HS-5 (cell line): ENCODE measurements at places on chromosomes 6 and 20.

DNA sequence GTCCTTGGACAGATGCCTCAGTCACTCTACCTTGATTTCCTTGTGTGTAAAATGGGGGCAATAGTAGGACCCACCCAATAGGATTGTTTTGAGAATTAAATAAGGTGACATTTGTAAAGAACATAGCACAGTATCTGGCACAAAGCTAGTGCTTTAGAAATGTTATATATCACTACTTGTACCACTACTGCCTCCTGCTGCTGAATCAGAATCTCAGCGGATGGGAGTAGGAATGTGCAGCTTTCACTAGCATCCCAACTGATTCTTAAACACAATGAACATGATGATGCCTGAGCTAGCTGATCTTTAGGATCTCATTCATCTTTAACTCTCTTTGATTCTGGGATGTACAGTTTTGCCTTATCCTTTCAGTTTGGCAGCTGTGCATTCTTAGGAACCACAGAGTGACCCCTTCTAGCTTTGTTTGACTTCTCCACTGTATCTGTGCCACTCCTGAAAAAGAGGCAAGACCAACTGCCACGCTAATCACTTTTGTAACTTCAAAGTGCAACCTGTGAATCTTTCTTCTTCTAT is 7.2 kb downstream of the PBOV1 start:
- DNase-seq: no peak

DNA sequence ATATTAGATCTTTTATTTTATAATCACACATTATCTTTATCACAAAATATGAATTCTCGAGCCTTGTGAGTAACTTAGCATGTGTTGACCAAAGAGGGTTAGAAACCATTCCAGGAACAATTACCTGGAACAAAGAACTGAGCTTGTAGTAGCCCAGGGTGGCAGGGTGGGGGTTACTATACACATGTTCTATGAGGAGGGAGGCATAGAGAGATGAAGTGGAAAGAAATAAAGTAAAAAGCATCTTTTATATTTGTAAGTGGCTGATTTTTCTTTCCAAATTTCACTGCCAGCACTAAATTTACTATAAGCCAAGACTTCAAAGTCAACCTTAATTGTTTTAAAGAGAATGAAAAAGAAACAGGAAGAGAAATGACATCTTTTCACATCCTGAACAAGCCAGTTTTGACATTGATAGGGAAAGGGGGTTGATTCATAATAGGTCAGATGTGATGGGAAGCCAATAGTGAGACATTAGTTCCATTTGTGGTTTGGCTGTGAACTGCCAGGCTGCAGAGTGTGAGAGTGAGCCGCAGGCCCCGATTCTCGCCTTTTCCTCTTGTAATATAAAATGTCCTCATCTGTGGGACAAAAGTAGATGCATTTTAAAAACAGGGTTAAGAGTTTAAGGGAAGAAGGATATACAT is 52.7 kb upstream of the MYB start:
- no peak for DNase-seq

GRCh38 chr6:166955865-166956443 is 396 bp downstream of the RNASET2 start:
- DNase-seq: no peak

DNA sequence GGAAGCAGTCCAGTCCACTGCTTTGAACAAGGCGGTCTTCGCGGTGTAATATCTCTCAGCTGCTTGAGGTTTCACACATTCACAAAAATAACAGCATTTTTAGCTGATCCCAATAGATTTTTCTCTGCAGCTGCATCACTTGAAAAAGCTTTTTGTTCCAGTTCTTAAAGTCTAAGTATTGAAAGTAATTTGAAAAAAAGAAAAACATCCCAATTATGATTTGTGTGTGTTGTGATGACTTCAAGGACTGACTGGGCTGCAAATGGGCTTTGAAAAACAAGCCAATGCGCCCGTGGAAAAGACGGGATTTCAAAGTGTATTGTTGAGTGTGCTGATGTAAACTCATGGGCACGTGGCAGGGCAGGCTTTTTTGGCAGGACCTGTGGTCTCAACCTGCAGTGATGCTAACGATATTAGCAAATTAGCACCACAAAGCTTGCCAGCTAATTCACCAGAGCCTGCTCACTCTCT is 151.1 kb downstream of the TMEM242 start:
- no peak for DNase-seq

DNA sequence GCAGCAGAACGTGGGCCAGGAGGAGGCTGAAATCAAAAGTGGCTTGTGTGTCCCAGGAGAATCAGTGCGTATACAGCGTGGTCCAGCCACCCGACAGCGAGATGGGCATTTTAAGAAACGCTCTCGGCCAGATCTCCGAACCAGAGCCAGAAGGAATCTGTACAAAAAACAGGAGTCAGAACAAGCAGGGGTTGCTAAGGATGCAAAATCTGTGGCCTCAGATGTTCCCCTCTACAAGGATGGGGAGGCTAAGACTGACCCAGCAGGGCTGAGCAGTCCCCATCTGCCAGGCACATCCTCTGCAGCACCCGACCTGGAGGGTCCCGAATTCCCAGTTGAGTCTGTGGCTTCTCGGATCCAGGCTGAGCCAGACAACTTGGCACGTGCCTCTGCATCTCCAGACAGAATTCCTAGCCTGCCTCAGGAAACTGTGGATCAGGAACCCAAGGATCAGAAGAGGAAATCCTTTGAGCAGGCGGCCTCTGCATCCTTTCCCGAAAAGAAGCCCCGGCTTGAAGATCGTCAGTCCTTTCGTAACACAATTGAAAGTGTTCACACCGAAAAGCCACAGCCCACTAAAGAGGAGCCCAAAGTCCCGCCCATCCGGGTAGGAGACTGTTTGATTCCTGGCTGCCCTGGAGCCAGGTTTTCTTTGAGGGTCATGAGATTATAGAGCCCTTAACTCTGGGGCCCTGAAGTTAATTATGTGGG is 75.3 kb downstream of the ASXL1 start:
- DNase-seq: no peak

GRCh38 chr6:90428514-90428913 is 131.9 kb upstream of the BACH2 start:
- no peak for DNase-seq

DNA sequence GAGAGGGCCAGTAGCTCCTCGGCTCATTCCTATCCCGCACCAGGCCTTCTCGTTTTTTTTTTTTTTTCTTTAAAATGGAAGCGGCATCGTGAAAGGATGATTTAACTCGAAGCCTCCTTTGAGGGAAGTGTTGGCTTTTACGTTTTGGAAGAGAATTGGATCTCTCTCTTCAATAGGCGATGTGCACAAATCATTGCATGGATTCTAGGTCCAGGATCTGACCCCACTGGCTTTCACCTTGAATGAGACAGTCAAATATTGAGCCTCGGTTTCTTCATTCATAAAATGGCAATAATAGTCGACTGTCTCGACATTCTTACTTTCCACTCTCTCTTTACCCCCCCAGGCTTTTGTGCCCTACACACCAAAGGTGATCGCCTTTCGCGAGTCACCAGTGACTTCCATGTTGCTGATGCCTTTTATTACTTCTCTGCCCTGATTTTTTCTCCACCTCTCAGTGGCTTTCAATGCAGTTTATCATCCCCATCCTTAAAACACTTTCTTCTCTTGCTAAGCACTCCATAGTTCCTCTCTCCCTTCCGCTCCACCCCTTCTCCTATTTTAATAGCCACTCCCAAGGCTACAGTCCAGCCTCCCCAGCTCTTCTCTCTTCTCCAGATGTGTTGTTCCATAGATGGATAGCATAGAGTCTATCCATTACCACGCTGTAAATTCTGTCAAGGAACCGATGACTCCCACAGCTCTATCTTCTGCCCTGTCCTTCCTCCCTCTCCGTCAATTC is 473 bp upstream of the DTNBP1 start:
- DNase-seq: no peak

- DNase-seq: no peak
Observed at GRCh38 chr6:159746759-159747158, 15.1 kb upstream of the ACAT2 start.

DNA sequence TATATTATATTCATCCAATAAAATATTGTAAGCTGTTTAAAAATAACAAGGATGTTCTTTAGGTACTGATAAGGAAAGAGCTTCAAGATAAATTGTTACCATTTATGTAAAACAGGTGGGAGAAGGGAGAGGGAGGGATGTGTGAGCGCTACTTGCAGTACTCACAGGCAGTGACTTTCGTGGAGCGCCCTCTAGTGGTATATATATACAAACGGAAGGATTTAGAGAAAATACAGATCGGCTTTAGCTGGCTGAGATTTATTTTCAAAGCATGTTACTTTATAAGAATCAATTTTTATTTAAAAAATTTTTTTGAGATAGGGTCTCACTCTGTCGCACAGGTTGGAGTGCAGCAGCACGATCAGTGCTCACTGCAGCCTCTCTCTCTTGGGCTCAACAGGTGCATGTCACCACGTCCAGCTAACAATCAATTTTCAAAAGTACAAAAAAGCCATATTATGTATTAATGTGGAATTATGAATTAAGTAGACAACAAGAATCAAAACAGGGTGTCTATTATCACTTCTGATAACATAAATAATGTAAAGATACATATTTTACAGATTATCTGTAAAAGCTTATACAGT is 3.3 kb upstream of the MOG start:
- DNase-seq: no peak

DNA sequence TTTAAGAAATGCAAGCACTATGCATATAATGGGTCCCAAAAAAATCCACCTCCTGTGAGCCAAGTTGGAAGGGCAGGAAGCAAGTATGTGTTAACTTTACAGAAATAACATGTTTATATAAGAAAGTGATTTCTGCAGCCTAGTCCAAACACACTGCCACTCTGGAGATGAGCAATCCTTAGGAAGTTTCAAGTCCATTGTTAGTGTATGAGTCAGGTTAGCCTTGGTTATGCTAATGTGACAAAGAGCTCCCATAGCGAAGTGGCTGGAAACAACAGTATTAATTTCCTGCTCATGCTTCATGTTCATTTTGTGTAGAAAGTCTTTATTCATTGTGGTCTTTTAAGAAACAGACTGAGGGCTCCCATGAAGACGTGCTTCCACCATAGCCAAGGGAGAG is 121.4 kb downstream of the TBXT start:
- DNase-seq: no peak

- DNase-seq: no peak
Observed at GRCh38 chr6:26459023-26459810, 1.5 kb downstream of the BTN2A1 start.

DNA sequence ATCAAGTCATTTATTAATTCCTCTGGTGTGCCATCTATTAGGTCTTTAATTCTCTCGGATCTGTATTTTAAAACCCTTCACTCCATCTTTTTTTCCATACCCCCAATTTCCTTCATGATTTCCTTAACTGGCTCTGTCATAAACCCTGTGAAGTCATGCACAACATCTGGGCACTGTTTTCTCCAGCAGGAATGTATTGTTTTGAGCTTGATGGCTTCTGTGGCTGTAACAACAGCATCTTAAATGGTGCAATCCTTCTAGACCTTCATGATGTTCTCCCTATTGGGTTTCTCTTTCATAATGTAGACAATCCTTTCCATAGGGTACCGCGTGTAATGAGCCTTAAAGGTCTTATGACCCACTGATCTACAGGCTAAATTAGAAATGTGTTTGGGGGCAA is 29.0 kb downstream of the CDK19 start:
- DNase-seq: no peak

- no peak for DNase-seq
Observed at GRCh38 chr20:31473331-31474096, 1.4 kb downstream of the DEFB124 start.

GRCh38 chr6:30463242-30463641 is 26.1 kb upstream of the HLA-E start:
- no peak for DNase-seq

- DNase-seq: no peak
Observed at GRCh38 chr20:58102261-58102660, 126.2 kb downstream of the ANKRD60 start.

DNA sequence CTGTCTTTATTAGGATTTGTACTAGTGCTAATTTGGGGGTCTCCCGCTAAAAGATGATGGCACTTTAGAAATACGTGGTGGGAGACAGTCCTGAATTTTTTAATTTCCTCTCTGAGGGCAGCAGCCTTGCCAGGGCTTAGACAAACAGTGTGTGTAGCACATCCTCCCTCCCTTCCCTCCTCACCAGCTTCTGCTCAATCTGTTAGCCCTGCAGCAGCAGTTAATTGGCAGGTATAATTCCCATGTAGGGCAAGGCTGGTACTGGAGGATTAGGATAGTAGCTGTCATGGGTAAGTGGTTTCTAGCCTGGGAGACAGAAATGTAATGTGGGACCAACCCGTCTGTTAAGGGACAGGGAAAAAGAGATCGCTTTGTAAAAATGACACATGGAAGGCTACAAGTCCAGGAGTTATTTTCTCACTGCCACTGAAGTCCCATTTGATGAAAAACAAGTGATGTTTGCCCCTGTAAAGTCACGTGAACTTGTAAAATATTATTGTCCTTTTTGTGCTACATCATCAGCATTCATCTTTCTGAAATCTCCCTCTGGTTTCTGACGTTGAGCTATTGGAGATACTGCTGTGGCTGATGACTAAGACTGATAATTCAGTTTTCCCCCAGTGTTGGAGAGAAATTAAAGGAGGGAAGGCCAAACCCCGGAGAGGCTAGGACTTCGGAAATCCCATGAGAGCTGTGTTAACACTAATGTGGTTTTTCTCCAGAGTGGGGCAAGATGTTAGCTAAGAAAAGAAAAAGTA is 40.6 kb downstream of the CTNNBL1 start:
- no peak for DNase-seq

DNA sequence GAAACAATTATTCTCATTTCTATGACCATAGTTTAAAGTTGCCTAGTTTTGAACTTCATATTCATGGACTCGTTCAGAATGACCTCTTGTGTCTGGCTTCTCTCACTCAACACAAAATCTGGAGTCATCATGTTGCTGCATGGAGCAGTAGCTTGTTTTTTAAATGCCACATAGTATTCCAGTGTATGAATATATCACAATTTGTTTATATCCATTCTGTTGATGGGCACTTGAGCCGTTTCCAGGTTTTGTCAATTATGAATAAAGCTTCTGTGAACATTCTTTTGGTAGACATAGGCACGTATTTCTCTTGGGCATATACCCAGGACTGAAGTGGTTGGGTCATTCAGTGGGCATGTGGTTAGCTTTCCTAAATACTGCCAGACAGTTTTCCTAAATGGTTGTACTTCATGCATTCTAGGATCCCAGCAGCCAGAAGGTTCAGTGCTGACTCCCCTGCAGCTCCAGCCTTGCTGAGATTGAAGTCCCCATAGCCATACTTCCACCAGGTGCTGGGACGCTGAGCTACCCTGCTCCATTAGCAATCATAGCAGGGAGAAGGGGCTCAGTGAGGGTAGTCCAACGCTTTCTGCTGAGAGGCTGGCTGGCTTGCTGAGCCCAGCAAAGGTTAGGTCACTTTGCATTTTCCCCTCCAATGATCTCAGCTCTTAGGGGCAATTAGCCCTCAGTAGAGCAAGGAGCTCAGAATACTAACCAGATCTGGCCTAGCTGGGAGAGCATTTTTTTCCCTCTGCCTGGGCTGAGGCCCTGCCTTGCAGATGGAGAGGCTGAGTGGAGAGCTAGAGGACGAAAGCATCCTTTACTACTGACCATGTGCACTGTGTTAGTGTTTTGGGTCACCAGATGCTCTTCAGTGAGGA is 35.7 kb upstream of the CTNNBL1 start:
- DNase-seq: no peak

GRCh38 chr6:122736163-122736562 is 43.4 kb upstream of the FABP7 start:
- no peak for DNase-seq
